Left forelimb (tissue), 1 donor: ENCODE measurements at places on chromosomes 2 and 18.

DNA sequence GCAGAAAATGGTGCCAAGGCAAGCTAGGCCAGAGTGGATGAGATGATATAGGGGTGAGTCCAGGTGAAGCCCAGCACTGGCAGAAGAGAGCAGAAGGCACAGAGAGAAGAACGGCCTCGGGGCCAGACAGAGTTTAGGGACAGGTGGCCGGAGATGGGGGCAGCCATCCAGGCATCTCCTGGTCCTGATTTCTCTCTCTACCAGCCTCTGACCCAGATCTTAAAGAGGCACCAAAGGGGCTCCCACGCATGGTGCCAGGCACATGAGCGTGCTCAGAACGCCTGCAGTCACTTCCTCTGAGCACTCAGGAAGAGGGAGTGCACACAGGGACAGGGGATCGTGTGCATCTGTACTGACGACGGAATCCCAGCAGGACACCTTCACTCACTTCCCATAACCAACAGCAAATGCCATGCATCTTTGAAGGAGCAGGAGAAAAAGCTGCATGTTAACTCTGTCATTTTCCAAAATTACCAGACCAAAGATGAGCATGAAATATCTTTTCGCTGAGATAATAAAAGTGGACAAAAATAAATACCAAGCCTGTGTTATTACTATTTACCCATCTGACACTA lies 427.8 kb upstream of the MYT1L start:
- DNase-seq = no peak

- no peak for DNase-seq
Observed at GRCh38 chr2:110864731-110865130, 132.4 kb downstream of the ACOXL start.

GRCh38 chr18:42018831-42019230 lies 63.8 kb downstream of the PIK3C3 start:
- no peak for DNase-seq

DNA sequence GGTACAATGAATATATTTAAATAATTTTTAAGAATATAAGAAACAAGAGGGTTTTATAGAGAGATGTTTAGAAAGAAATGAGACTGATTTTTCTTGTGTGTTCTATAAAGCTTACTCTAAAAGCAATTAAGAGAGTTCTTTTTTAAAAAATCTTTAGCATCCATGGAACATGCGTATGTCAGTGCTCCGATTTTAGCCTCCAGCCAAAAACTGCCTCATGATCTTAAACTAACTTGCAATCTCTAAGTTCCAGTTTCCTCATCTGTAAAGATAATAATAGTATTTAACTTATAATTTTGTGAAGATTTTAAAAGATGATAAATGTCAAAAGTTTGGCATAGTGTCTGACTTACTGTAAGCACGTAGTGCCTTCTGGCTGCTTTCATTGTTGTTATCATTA lies 448.7 kb downstream of the EPHA4 start:
- DNase-seq = no peak

DNA sequence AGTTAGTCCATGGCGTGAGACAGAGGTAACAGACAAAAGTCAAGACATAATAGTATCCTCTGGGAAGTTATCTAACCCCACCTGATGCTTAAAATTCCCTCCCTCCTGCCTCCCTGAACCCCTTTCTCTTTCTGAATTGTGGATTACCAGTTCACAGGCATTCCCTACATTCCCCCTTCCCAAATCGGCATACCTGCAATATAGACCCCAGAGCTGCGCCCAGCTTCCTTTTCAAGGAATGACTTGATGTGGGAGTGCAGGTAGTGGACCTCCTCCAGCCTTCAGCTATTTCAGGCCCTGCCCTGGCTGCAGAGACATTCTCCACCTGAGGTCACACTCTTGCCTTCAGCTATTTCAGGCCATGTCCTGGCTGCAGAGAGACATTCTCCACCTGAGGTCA lies 111.1 kb upstream of the KLF7 start:
- no peak for DNase-seq

DNA sequence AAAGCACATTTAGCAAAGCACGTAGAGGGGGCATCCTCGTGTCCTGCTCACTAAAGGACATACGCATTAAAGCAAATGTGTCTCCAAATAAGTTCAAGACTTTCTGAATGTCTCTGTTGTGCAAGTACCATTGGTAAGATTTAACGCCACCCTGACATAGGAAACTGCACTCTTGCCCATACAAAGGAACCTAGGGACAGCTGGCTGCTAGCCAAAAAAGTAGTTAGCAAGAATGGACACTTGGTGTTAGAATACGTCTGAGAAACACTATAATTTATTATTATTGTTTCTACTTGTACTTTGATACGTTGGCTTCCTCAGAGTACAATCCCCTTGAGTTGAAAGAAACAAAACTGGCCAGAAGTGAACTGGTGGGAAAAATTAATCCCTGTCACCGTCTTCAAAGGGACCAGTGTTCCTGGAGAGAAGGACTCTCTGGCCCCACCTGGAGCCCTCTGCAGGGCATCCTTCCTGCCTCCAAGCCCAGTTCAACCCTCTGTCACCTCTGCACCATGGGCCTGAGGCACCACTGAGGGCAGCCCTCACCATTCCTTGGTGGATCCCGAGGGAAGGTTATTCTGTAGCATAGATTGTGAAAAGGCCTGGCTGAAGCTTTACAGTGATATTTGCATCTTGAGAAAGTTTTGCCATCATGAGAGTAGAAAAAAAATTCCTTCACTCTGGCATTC lies 51.4 kb upstream of the APCDD1 start:
- DNase-seq = no peak

DNA sequence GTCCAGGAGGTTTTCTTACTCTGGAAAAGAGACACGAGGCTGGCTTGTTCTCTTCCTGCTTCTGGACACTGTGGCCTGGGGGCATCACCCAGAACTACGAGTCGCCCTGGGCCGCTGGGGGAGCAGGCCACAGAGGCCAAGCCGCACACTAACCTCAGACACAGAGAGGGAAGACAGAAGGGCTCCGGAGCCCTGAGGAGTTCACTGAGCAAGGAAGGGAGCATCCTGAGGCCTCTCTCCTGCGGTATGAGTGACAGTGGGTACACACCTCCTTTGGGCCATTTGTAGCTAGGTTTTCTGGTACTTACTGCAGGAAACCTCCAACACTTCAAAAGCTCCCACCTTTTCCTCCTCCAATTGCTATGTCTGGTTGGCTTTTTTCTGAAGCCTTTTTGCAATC lies 494.1 kb downstream of the DLGAP1 start:
- DNase-seq = no peak

DNA sequence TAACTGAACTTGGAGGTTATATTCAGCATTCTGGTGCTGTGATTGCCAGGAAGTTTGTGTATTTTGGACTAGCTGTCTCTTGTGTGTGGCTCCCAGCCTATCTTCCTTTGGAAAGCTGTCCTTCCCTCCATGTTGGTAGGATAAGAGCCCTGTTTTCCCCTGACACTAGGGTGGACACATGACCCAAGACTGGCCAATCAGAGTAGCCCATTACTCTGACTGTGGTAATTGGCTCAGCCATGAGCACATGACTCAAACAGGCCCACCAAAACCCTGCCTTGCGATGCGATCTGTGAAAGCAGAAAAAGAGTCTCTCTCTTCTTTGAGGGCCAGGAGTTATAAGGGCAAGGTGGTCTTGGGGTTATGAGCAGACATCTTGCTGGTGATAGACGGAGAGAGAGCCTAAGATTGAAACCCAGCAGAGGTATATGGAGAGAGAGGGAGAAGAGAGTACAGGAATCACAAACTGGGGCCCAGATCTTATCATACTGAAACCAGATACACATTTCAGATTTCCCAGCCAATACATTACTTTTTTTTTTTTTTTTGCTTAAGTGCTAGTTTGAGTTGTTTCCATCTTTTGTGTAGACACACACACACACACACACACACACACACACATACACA lies 45.3 kb upstream of the SERPINE2 start:
- DNase-seq = no peak

DNA sequence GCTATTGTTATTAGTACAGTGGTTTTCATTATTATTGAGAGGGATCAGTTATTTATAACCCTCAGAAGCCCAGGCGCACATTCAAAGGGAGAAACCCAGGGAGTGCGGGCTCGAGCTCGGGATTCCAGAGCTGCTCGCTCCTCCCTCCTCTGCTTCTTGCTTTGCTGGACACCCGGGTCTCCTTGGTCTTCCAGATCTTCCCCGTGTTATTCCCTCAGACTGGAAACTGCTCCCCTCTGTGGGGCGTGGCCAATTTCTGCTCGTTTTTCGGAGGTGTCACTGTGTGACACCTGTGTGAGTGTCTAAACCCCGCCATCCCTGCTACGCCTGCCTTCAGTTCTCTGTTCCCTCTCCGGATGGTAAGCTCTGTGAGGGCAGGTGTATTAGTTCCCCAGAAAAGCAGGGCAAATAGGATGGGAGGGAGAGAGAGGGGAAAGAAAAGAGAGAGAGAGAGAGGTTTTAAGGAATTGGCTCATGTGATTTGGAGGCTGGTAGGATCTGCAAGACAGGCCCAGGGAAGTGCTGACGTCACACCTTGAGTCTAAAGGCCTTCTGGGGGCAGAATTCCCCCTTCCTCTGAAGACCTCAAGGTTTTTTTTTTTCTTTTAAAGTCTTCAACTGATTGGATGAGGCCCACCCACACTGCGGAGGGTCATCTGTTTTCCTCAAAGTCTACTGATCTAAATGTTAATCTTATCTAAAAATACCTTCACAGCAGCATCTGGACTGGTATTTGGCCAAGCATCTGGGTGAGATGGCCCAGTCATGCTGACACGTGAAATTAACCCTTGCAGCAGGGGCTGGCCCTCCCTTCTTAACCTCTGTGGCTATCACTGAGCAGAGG lies 457.3 kb upstream of the ID2 start:
- DNase-seq = no peak

- DNase-seq = no peak
Observed at GRCh38 chr2:46157966-46158310, 139.3 kb upstream of the EPAS1 start.

- no peak for DNase-seq
Observed at GRCh38 chr2:173855661-173856060, 109.5 kb downstream of the SP3 start.

DNA sequence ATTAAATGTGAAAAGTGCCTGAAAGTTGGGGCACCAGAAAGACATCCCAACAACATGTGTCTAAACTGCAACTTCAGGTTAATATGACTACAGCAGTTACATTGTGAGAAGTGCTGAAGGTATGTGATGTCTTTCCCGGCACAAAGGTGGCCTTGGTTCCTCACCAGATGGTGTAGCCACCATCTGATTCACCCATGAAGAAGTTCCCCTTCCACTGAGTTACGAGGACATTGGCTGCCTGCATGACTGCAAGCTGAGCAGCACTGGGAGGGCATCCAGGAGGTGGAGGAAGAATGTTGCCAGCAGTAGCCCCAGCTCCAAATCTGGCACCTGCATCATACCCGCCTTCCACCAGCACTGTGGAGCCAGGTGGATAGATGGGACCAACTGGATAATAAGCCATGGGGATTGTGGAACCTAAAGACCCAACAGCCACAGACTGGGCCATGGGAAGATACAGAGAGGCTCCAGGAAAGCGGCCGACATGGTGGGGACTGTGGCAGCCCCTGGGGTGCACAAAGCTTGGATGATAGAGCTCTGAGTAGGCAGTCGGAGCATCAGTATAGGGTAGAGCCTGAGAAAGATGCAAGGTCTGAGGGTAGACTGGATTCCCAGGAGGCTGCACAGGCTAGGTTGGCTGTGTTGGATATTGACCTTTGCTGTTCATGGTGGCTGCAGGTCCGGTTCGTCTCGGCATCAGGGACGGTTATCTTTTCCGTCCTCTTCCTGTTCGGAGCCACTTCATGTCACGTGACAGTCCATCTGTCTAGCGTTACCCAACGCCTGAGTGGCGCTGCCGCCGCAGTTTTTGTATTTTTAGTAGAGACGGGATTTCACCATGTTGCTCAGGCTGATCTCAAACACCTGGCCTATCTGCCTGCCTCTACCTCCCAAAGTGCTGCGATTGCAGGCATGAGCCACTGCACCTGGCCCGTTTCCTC lies 36.9 kb downstream of the SUMO1 start:
- DNase-seq = no peak

DNA sequence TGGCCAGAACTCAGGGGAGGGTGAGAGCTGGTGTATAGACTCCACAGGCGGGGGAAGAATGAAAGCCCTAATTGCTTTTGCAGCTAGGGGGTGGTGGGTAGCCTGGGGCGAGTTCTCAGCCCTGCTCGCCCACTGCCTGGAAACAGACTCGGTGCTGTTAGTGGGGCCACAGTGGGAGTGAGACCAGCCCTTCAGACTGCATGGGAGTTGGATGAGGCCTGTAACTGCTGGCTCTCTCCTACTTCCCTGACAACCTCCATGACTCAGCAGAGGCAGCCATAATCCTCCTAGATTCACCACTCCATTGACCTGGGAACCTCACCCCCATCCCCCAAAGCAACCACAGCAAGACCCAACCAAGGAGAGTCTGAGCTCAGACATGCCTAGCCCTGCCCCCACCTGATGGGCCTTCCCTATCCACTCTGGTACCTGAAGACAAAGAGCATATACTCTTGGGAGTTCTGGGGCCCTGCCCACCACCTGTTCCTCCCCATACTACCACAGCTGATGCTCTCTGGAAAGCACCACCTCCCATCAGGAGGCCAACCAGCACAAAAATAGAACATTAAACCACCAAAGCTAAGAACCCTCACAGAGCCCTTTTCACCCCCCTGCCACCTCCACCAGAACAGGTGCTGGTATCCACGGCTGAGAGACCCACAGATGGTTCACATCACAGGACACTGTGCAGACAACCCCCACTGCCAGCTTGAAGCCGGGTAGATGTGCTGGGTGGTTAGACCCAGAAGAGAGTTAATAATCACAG lies 226.3 kb downstream of the EIPR1 start:
- DNase-seq = no peak

GRCh38 chr2:8367833-8368232 lies 314.0 kb upstream of the ID2 start:
- no peak for DNase-seq

- no peak for DNase-seq
Observed at GRCh38 chr2:68901199-68901514, 30.0 kb upstream of the BMP10 start.

DNA sequence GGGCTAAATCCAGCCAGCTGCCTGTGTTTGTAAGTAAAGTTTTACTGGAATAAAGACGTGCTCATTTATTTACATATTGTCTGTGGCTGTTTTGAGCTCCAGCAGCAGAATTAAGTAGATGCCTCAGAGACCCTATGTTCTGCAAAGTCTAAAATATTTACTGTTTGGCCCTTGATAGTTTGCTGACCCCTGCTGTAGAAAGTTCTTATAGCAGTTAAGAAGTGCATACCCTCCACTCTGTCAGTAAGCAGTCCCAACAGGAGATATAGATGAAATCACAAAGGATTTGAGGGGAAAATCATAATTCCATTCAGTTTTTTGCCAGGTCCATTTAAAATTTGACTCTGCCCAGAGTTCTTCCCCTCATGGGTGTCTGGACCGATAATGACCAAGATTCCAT lies 50.1 kb upstream of the ITM2C start:
- DNase-seq = no peak

GRCh38 chr2:152694161-152694661 lies 23.1 kb downstream of the PRPF40A start:
- no peak for DNase-seq

GRCh38 chr2:208366215-208367127 lies 40.1 kb upstream of the PTH2R start:
- DNase-seq = no peak
